Fibroblast of lung (primary cell): ENCODE measurements at places on chromosomes 13 and 19.

DNA sequence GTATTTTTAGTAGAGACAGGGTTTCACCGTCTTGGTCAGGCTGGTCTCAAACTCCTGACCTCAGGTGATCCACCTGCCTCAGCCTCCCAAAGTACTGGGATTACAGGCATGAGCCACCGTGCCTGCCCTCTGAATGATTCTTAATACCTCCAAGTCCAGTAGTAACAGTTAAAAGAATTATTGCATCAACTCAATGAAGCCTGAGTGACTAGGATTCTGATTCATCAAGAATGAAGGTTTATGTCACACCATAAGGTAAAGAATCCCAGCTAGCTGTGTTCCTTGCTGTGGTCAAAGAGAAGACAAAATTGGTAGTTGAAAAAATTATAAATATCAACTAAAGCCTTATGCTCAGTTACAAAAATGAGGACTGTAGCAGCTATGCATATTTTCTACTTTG is 81.2 kb upstream of the ABCC4 start:
- DNase-seq, result no peak

DNA sequence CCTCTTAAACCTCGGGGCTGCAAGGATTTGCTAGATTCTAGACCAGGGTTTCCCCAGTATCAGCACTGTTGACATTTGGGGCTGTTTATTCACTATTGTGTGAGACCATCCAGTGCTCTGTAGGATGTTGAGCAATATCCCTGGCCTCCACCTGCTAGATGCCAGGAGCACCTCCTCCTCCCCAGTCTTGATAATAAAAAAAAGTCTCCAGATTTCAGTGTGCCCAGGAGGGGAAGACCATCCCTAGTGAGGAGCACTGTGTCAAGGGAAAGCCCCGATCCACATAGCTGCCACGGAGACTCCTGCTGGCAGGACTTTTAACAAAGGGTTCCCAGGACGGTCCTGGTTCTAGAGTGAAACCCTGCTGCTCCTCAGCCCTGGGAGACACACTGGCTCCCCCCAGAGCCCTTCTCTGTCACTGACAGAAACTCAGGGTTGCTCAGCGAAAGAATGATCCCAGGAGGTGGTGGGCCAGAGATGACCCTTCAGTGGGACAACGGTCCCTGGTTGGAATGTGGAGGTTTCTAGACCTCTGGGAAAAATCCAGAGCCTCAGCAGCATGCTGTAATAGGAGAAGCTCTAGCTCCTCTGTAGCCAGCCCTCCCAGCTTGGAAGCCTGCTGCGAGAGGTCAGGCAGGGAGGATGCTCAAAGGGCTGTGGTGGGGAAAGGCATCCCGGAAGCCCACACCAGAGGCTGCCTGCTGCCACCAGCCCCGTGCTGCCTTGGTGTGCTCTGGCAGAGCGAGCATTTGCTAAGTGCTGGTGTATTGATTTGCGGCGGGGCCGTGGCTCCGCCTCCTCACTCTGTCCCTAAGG is 20.3 kb downstream of the LYL1 start:
- DNase-seq, result peak; percentile 53

- DNase-seq, result peak; percentile 87
These were observed 368.4 kb downstream of the KLF12 start for GRCh38 chr13:73765651-73766384.

DNA sequence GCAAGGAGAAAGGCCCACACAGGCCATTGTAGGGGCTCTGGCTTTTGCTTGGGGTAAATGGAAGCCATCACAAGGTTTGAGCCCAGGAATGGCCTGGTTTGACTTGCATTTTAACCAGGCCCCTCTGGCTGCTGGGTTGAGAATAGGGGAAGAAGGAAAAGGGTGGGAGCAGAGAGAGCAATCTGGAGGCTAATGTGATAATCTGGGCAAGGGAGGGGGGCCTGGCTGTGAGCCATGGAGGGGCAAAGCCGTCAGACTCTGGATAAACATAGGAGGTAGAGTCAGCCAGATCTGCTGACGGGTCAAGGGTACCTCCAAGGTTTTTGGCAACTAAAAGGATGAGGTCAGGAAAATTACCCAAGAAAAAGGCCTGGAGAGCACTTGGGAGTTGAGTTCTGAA is 41.6 kb downstream of the RFX2 start:
- no peak for DNase-seq

- peak; percentile 38 for DNase-seq
These were observed 146.0 kb downstream of the NDFIP2 start for GRCh38 chr13:79626924-79627323.

- no peak for DNase-seq
These were observed 55.1 kb downstream of the CDADC1 start for GRCh38 chr13:49302817-49303216.

DNA sequence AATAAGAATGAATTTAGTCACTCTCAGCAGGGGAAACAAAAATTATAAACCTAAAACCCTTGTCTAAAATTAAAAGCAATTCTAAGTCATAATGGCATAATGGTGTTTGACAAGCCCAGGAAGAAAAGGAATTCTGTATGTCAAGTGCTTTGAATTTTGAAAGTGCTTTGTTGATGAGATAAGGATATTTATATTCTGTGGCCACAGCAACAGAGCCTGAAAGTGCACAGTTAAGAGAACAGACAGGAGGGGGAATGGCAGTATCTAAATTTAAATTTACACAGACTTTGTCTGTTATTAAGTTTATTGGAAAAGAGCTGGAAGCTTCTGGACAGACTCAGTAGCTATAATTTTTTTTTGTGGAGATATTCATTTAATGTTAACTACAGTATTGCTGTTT is 69.8 kb downstream of the OLFM4 start:
- no peak for DNase-seq

DNA sequence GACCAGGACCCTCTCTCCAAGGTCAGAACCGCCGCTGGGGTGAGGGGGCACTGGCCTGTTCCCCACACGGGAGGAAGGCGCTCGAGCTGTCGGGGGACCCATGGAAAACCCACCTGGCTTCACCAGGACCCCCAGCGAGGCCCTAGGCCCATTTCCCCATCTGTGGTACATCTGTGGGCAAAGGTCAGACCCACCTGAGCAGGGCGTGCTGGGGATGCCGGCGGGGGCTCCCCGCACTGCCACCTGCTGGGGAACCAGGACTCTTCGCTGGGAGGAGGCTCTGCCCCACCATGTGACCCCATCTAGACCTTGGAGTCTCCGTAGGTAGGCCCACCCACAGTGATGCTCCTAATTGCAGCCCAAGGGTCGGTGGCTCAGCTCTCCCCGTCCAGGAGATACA is 511 bp downstream of the WDR88 start:
- no peak for DNase-seq

- no peak for DNase-seq
These were observed 2.2 kb downstream of the IL11 start for GRCh38 chr19:55368106-55368505.

GRCh38 chr13:33208290-33209220 is 77.0 kb downstream of the STARD13 start:
- DNase-seq, result no peak

DNA sequence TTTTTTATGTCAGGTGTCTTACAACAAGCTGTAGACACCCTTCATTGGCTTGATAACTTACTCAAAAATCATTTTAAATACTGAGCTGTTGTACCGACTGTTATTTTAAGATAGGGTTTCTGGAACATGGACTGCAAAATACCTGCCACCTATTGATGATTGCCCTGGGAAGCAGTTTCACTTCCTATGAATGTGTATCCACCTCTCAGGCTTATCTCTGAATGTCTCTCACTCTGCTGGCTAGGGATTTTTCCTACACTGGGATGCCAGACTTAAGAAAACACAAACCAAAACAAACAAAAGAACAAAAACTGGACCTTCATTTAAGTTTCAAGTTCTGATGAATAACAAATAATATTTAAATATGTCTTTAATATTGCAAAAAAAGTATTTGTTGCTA is 663.7 kb downstream of the EFNB2 start:
- no peak for DNase-seq

GRCh38 chr19:58056861-58057260 is 2.2 kb upstream of the ZNF135 start:
- DNase-seq, result no peak

- peak; percentile 41 for DNase-seq
These were observed 537.5 kb downstream of the DCT start for GRCh38 chr13:93942016-93942415.

DNA sequence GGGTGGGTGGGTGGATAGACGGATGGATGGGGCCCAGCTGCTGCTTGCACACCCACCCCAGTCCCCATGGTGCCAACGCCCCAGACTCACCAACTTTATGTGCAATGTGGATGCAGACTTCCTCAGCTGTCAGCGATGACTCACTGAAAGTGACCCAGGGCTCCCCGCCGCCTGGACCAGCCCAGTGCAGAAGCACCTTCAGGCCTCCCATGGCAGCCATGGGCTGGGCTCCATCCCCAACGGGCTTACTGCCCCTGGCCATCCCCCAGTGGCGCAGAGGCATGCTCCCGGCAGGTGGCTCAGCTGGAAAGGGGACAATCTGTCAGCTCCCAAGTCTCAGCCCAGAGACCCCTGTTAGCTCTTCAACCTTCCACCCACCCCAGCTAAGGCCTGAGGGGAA is 2.2 kb downstream of the TYK2 start:
- DNase-seq, result no peak

DNA sequence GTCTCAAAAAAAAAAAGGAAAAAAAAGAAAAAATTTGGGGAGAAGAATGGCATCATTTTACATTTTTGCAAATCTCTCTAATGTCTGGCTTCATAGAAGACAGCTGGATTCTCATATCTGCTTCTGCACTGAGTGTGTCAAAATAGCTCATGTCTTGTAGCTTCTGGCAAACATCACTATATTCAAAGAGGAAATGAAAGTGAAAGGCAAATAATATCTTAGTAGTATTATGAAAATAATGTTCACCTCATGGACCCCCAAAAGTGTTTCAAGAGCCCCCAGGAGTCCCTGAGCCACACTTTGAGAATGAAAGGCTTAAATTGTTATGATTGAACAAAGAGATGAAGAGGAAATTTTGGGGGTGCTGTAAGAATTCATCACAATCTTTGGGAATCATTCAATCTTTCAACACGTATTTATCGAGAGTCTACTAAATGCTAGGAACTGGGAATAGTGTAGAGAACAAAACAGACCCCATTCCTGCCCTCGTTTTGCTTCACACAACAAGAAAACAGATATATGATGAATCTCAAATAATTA is 1.2 kb upstream of the SLC6A16 start:
- DNase-seq, result no peak

DNA sequence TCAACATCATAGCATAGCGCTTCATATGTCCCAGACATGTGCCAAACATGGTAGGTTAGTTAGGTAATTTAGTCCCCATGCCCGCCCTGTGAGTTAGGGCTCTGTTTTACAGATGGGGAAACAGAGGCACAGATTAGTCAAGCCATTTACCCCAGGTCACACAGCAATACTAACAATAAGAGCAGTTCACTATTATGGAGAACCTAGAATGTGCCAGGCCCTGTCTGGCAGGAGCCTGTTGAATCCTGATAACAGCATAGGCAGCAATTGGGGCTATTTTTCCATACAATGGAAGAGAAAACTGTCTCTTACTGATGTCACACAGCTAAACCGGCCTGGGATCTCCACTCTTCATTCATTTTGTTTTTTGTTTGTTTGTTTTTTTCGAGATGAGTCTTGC is 6.5 kb upstream of the PPP1R37 start:
- no peak for DNase-seq

DNA sequence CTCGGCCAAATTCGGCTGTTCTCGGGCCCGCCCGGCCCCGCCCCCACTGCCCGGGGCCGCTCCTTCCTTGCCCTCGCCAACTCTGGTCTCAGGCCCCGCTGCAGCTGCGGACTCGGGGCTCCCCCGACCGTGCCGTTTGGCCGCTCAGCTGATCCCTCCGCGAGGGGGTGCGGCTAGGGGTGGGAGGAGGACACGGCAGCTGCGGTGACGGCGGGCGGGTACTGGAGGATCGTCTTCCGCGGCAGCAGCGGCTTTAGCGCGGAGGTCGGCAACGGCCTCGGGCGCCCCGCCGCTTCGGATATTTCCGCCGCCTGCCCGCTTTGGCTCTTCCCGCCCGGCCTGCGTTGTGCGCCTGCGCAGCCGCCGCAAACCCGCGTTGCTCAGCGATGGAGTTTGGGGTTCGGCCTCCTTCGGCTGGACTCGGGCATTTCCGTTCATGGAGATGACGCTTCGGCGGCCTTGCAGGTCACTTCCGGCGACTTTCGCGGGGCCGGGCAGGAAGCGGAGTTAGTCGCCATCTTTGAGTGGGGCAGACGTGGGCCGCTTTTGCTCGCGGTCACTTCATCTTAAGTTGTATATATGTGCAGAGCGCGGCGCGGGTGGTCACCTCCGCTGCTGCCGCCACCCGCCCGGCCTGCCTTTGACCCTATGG is 338 bp upstream of the UBE2M start:
- DNase-seq, result peak; percentile 99

- DNase-seq, result peak; percentile 88
These were observed 26.4 kb downstream of the CDK8 start for GRCh38 chr13:26280295-26280694.

GRCh38 chr19:39701291-39701690 is 3.0 kb upstream of the LGALS14 start:
- DNase-seq, result no peak

DNA sequence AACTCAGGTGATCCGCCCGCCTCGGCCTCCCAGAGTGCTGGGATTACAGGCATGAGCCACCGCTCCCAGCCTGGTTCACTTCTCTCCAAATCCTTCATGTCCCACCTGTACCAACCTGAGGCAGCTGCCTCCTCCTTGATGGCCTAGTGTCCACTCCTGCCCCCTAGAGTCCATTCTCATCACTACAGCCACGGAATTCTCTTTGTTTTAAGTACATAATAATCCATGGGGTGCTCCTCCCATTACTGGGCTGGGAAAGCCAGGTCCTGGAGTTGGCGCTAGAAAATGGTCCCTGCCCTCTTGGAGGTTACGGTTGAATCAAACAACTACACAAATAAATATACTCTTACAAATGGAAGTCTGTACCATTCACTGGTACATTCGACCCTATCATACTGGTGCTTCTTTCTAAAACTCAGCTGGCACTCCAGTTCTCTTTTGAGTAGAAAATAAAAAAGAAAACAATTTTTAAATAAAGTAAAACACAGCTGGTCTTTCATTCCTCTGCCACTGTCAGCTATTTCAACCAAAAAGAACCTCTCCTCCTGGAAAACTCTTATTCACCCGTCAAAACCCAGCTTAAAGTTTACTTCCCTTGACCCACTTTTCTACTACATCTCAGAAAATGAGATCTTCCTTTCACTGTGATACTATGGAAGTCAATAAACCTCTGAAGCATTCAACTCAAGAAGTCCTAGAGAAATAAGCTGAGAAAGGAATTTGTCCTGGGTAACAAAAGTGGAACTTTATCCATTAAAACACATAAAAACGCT is 22.4 kb upstream of the ARHGEF18 start:
- DNase-seq, result peak; percentile 11

GRCh38 chr19:40321566-40322270 is 26.5 kb downstream of the C19orf47 start:
- no peak for DNase-seq

DNA sequence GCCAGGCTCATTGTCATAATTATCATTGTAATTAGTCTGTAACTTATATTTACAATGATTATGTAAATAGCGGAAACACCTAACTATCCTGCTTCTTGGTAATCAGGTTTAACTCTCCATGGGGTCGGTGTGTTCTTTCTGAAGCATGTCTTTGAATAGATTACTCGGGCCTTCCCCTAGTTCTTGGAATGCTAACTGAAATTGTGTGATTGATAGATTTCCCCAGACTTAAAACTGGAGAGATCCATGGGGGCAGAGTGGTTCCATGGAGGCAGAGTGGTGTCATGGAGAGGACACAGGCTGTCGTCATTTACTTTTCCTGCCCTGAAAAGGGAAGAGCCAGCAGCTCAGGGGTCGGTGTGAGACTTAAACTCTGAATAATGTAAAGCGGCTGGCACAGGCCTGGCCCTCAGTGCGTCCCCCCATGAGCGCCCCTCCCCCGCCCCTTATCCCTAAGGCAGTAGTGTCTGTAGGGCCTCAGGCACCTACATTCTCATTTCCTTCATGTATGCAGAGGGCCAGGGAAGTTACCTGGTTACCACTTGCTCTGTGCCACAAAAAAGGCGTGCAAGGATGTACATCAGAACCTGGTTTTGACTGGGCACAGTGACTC is 225.1 kb downstream of the TM9SF2 start:
- no peak for DNase-seq
